ENCODE measurements at places on chromosomes 5 and 9.

- DNase-seq: no peak
These were observed 1.7 kb downstream of the GRHPR start for GRCh38 chr9:37424204-37424685.

DNA sequence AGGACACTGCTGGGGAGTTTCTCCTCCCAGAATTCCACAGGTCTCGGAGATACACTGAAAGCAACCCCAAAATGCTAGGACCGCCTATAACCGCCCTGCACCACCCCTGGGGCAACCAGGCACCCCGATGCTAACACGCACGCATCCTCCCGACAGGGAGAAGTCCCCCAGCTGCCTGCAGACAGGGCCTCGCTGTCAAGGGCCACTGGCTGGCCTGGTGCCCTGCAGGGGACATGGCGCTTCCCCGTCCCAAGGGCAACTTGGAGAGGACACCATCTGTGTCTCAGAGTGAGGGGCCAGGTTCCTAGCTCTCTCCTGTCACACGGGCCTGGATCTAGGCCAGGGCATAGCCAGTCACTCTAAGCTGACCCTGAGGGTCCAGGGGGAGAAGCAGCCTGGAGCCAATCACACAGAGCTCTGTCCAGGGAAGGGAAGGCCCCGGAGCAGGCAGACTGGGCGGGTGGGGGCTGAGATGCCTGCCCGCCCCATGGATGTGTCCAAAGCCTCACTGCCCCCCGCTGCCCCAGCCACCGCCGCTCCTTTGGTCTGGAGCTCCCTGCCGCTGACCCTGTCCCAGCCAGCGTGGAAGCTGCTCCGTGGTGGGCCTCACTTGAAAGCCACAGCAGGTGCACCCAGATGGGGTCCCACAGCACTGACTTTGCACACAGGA, 9.7 kb downstream of the NOTCH1 start:
- DNase-seq: no peak

- DNase-seq: no peak
These were observed 97.9 kb downstream of the NLN start for GRCh38 chr5:65819905-65820240.

- DNase-seq: no peak
These were observed 4.8 kb downstream of the MCIDAS start for GRCh38 chr5:55222092-55222984.

- no peak for DNase-seq
These were observed 30.1 kb upstream of the SLC12A2 start for GRCh38 chr5:128053291-128053954.

DNA sequence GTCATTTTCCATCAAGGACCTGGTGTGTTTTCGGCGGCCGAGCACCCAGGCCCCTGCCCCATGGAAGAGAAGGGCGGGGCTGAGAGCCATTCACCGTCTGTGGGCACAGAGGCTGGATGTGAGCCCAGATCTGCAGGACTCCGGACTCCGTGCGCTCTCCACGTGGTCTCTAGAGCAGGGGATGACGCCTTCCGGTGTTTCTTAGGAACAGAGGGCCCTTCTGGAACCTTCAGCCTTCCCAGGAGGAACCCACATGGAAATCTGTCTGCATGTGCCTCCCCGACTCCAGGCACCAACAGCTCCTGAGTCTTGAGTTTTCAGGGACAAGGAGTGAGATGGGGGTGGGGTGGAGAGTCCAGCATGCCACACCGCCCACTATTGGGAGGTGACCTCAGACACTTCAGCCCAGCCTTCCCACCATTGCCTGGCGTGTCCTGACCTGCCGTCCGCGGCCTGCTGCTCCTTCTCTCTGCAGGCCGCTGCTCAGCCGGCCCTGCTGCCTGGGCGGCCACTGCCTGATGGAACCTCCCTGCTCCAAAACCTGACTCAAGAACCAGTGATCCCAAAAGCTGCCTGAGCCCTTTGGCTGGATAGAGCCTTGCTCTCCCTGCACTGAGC, 2.4 kb upstream of the RXRA start:
- no peak for DNase-seq

GRCh38 chr5:13278811-13279210, 665.7 kb downstream of the DNAH5 start:
- no peak for DNase-seq

GRCh38 chr9:109975574-109976295, 195.7 kb downstream of the PALM2AKAP2 start:
- DNase-seq: no peak

GRCh38 chr5:180178531-180179441, 30.2 kb downstream of the RASGEF1C start:
- no peak for DNase-seq

- no peak for DNase-seq
These were observed 365.9 kb downstream of the PLK2 start for GRCh38 chr5:58094031-58094430.

DNA sequence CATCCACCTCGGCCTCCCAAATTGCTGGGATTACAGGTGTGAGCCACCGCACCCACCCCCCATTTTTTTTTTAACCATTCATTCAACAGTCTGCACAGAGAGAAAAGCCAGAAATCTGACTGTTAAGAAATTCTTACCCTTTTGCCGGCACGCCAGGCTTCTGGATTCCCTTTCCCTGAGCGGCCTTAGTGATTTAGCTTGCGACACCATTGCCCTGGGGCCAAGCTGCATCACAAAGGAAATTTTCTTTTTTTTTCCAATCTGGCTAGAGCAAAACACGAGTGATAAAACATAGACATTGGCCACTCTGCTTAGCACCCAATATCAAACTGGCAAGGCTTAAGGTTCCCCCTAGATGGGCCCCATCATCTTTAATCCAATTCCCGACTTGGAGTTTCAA, 21.2 kb upstream of the ATOSB start:
- DNase-seq: no peak

GRCh38 chr5:161863811-161864210, 15.9 kb downstream of the GABRA1 start:
- DNase-seq: no peak

DNA sequence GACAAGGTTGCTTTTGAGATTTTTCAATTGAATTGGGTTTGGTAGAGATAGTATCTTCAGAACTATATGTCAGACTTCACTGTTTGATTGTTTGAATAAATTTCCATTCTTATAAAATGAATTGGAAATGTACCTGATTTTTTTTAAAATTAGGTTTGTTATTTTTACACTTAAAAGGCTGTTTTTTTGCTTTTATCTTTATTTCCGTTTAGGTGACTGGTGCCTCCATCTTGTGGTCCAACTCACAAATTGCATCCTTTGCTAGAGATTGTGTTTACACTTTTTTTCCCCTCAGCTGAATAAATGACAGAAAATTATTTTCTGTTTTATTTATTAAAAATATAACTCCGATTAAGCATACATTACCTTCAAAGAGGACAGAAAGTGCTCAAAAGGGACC, 15.6 kb downstream of the NDUFAF2 start:
- no peak for DNase-seq

- no peak for DNase-seq
These were observed 53.4 kb downstream of the SLC22A5 start for GRCh38 chr5:132422720-132423437.

DNA sequence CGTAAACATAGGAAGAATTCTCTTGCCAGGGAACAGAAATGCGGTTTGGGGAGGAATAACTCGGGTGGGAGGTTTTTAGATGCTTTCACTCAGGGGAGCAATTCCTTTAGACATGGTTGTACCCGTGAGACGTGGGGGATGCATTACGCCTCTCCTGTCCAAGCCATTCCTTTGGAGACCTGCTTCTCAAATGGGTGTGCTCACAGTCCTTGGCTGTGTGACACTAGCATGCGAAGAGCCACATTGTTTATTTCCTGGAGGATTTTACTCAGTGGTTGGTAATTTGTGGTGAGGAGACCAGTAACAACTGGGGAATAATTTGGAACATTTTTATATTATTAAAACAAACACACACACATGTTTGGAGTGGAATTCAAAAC, 18.5 kb downstream of the COL15A1 start:
- no peak for DNase-seq

GRCh38 chr9:106864373-106865143, 1.6 kb downstream of the ZNF462 start:
- DNase-seq: no peak

DNA sequence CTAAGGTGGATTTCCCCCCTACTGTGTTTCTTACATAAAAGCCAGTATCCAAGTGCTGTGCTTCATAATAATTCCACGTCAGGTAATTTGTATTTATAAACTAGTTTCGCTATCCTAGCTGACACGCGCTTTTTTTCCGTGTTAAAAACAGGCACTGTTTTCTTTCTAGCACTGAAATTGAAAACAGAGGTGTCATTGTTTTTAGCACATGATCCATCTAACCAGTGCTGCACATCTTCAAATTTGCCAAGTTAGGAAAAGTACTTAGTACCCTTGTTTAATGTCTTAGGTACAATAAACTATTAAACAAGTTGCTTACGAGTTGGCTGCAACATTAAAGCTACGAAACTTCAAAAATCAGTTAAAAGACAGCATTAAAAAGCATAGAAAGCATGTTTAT, 49.9 kb downstream of the JMY start:
- no peak for DNase-seq

- no peak for DNase-seq
These were observed 372.7 kb upstream of the PTGER4 start for GRCh38 chr5:40306869-40307487.

DNA sequence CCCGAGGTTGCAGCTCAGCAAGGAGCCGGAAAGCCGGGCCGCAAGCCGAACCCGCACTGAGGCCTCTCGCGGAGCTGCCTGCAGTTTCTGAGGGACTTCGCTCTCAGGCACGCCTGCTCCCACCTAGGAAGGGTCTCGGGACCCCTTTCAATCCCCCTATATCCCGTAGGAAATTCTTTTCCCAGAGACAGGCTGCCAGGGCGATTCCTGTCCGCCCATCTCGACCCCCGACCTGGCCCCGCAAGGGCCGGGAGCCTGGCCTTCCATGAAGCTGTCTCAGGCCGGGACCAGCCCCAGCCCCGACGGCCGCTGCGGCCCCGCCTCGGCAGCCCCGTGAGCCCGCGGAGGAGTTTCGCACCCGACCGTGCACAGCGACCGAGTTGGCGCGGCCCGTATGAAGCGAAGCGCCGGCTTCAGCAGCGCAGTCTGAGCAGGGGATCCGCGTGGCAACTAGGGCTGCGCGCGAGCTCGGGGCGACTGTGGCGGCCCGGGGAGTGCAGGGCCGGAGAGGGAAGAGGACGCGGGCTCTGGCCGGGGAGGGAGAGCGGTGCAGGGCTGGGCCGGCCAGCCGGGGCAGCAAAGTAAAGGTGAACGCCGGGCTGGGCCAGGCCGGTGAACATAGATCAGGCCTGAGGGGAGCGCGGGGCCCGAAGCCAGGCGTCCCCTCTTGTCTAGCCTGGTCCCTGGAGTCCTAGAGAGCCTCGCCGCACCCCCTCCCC, 977 bp upstream of the PRDM12 start:
- no peak for DNase-seq

DNA sequence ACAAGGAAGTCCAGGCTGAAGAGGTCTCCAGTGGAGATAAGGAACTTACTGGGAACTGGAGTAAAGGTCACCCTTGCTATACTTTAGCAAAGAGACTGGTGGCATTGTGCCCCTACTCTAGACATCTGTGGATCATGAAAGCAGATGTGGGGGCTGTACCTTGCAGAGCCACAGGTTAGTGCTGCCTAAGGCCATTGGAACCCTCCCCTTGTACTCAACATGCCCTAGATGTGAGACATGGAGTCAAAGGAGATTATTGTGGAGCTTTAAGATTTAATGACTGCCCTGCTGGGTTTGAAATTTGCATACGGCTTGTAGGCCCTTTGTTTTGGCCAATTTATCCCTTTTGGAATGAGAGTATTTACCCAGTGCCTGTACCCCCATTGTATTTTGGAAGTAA, 397.3 kb upstream of the GRIN3A start:
- no peak for DNase-seq

DNA sequence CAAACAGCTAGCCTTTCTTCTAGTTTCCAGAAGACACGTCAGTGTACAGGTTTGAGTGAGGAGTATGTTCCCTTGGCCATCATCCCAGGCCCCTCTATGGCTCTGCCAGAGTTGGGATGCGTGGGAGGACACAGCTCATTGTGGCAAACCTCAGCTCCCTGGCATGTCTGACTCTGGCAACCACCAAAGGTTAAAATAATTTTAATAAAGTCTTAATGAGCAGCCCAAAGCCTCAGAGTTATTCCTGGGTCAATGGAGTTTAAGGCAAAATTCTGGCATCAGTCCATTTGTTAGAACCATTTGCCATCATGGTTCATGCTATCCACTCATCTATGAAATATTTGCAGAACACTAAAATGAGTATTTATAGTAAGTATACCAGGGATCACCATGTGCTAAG, 79.8 kb upstream of the PAPPA start:
- no peak for DNase-seq
